GM06990 (cell line): ENCODE measurements at places on chromosomes 12 and 14.

- DNase-seq, result no peak
Measured at GRCh38 chr14:104249706-104250105, 111.3 kb downstream of the KIF26A start.

DNA sequence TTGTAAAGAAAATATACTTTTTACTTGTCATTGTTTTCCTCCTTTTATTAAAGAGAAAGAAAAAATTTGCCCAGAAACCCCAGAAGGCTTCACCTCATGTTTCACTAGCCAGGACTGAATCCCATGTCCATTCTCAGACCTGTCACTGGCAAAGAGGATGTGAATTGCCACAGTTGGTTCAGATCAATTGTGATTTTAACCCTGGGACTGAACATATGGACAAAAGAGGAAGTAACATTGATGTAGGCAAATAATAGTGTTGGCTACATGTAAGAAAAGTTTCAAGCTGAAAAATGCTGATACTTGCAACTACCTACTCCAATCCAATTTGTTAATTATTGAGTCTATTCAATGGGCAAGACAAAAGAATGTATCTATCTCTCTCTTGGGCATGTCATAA is 8.6 kb upstream of the CCDC196 start:
- DNase-seq, result no peak

GRCh38 chr14:58299401-58300330 is 1.3 kb downstream of the ARID4A start:
- DNase-seq, result peak; percentile 7

- DNase-seq, result no peak
Measured at GRCh38 chr12:12506496-12506890, 56.2 kb downstream of the DUSP16 start.

GRCh38 chr12:79260923-79261322 is 396.3 kb downstream of the SYT1 start:
- no peak for DNase-seq

GRCh38 chr14:59096303-59096702 is 92.2 kb upstream of the DAAM1 start:
- DNase-seq, result no peak

DNA sequence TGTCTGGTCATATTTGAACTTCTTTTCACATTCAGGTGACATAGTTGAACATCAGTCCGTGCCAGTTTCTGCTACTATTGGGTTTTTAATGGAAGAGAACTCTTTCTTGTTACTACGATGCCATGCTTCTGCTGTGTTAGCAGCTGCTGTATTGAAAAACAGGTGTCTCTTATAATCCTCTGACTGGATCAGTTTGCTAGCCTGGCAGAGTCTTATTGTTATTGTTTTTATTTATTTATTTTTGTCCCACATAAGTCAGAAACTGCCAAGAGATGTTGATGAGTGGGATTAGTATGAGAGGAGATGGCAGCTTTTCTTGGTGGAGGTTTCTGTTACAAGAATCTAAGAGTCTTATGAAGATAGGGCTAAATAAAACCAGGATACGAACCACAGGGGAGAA is 14.6 kb downstream of the ETV6 start:
- DNase-seq, result no peak

DNA sequence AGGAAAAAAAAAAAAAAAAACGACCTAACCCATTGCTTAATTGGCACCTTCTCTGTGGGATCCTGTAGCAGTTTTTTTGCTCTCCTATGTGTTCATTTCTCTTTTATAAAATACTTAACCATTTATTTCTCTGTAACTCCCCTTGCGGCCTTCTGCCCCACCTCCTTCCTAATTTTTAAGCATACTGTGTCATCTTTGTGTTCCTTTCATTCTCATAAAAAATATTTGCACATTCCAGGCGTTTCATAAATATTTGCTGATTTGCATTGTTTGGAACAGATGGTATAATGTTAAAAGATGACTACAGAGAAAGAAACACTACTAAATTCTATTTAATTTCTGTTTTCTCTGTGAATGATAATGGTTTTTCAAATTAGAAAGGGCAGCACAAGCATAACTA is 77.9 kb downstream of the NPAS3 start:
- DNase-seq, result no peak

GRCh38 chr12:116863275-116863767 is 17.9 kb downstream of the HRK start:
- no peak for DNase-seq

DNA sequence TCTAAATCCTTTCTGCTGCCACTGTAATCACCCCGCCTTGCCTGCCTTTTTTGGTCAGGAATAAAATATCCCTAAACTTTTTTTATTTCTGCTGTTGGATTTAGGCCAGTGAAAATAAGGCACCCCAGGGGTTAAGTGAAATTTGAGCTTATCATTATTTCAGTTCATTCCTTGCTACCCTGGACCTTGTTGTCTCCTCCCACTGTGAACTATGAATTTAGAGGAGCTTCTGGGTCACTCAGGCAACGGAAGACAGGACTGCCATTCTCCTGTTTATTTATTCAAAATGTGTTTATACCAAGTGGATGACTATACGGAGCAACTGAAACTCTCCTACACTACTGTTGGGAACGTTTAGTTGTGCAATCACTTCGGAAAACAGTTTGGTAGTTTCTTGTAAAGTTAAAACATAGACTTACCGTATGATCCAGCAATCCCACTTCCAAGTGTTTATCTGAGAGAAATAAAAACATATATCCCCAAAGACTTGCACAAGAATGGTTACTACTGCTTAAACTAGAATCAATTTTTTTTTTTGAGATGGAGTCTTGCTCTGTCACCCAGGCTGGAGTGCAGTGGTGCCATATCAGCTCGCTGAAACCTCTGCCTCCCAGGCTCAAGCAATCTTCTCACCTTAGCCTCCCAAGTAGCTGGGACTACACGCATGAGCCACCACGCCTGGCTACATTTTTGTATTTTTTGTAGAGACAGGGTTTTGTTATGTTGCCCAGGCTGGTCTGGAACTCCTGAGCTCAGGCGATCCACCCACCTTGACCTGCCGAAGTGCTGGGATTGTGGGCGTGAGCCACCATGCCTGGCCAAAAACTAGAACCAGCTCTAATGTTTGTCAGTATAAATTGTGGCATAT is 2.3 kb upstream of the TRAFD1 start:
- DNase-seq, result no peak

DNA sequence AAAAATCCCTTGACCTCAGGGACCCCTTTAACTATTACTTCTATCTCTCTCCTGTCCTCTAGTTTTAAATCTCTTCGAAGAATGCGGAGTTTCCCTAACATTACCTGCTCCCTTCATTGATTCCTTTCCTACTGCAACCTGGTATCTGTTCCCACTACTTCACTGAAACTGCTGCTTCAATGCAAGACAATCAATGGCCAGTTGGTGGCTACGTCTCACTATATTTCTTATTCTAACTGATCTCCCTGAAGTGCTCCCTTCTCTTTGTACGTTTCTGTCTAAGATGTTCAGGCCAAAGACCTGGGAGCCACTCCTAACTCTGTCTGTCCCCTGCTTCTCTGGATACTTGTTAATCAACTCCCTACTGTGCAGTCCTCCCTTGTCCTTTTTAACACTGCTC is 10.3 kb upstream of the KCNA1 start:
- no peak for DNase-seq

- DNase-seq, result no peak
Measured at GRCh38 chr14:61584331-61584741, 111.0 kb upstream of the HIF1A start.

GRCh38 chr14:31283153-31283552 is 75.6 kb upstream of the HECTD1 start:
- no peak for DNase-seq

GRCh38 chr14:31228533-31228932 is 20.9 kb upstream of the HECTD1 start:
- no peak for DNase-seq

GRCh38 chr12:127455347-127456265 is 811.4 kb upstream of the TMEM132C start:
- no peak for DNase-seq

DNA sequence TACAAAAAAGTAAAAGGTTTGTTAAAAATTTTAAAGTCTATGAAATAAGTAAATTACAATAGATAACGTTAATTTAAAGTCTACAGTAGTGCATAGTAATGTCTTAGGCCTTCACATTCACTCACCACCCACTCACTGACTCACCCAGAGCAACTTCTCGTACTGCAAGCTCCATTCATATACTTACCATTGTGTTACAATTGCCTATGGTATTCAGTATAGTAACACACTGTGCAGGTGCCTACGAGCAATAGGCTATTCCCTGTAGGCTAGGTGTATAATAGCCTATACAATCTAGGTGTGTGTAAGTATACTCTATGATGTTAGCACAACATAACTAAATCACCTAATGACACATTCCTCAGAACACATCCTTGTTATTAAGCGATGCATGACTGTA is 435.3 kb upstream of the TMTC1 start:
- no peak for DNase-seq

- no peak for DNase-seq
Measured at GRCh38 chr12:49955899-49956662, 5.5 kb downstream of the AQP2 start.

DNA sequence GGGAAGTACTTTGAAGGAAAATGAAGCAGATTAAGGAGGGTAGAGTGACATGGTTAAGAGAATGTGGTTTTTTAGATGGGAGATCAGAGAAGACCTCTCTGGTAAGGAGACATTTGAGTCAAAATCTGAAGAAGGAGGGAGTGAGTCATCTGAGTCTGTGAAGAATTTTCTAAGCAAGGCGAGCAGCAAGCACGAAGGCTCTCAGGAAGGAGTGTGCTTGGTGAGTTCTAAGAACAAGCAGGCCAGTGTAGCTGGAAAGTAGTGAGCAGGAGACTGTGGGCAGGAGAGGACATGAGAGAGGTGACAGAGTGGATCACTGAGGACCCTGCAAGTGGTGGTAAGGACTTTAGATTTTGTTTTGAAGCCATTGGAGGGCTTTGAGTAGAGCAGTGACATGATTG is 76.3 kb upstream of the FUT8 start:
- no peak for DNase-seq

- DNase-seq, result no peak
Measured at GRCh38 chr14:48398675-48399282, 723.4 kb upstream of the MDGA2 start.

DNA sequence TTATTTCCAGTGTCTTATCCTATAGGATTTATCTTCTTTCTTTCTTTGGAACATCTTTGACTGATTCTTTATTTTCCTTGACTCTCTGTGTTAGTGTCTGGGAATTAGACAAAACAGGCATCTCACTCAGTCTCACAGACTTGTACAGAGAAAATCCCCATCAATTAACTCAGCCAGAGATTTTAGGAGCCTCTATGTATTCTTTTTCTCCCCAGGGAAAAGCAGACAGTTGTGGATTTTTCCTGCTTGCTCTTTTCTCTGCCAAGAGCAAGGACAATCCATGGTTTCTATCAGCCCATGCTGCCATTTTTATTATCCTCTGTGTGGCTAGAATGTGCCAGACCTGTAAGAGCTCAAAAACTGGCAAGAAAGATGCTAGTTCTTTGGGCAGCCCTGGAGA is 595.1 kb downstream of the SNAPC1 start:
- DNase-seq, result no peak

DNA sequence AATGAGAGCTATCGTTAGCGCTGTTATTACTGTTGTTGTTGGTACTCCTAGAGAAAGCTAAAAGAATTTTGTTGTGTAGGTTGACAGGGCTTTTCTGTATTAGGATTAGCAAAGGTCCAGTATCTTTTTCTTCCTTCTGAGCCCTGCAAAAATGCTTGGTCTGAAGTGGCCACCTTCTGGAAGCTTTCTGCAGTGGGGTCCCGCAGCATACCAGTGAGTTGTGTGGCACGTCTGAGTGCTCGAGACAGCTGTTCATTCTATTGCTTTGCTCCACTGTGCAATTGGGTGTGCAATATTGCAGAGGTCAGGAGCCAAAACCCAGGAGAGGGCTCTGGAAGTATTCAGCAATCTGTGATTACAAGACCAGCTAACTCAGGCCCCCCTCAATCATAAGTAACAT is 57.1 kb downstream of the CCDC60 start:
- DNase-seq, result no peak

GRCh38 chr14:62662811-62663455 is 382.3 kb downstream of the KCNH5 start:
- no peak for DNase-seq

- no peak for DNase-seq
Measured at GRCh38 chr12:6905414-6906040, 905 bp downstream of the LRRC23 start.

DNA sequence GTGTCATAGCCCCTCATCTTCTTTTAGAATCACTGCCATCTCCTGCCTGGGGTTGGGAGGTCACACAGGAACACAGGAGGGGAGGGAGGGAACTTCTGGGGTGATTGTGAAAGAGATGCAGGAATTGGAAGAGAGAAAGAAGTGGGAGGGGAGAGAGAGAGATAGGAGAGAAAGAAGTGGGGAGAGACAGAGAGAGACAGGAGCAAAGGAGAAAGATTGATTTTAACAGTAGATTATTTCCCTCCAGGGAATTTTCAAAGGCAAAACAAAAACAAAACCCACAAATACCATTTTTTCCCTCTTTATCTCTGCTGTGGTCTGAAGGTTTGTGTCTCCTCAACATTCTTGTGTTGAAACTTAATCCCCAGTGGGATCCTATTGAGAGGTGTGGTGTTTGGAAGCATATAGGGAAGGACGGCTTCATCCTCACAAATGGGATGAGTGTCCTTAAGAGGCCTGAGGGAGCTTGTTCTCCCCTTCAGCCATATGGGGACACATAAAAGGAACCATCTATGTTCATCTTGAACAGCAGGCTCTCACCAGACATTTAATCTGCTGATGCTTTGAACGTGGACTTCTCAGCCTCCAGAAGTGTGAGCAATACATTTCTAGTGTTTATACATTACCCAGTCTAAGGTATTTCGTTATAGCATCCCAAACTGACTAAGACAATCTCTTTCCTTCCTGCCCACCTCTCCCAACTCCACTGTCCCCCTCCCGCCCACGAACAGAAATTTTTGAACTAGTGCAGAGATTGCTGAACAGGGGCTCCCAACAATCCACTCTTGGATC is 134.9 kb upstream of the MAX start:
- no peak for DNase-seq

GRCh38 chr14:89164168-89165073 is 252.6 kb downstream of the FOXN3 start:
- peak; percentile 29 for DNase-seq

GRCh38 chr14:57417228-57417627 is 26.8 kb downstream of the NAA30 start:
- no peak for DNase-seq

DNA sequence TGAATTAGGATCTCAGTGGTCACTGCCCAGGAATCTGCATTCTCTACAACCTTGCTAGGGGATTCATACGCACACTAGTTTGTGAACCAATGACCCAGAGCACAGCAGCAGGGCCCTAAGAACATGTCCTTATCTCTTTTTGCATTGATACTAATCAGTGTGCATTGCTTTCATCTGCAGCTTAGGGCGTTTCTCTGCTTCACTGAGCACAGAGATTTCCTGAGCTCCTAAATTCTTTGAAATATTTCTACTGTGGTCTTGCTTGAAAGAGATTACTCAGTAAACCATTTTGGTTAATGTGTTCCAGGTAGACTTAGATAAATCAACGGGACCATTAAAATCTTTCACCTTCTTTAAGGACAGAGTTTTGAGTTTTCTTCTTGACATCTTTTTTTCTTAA is 351.3 kb upstream of the KITLG start:
- DNase-seq, result peak; percentile 35
